ENCODE measurements at places on chromosomes 12 and 14.

- no peak for DNase-seq
Measured at GRCh38 chr12:75270157-75270556, 60.0 kb downstream of the CAPS2 start.

GRCh38 chr12:1518591-1519516, 75.5 kb downstream of the FBXL14 start:
- no peak for DNase-seq

DNA sequence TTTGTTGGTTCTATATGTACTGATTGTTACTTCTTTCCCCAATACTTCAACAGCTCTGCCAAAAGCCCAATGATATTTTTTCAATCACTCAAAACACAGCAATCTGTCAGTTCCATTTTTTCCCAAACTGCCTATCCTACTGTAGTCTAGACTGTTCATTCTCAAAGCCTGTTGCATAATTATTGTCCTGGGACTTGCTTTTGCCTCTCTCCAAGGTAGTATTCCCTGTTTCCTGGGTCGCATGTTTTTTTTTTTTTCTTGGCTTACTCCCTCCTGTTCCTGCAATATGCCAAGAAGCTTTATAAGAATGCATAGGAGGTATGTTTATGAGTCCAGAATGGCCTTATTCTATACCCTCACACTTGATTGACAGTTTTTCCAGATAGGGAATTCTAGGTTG, 19.9 kb upstream of the CCNT1 start:
- DNase-seq, result no peak

DNA sequence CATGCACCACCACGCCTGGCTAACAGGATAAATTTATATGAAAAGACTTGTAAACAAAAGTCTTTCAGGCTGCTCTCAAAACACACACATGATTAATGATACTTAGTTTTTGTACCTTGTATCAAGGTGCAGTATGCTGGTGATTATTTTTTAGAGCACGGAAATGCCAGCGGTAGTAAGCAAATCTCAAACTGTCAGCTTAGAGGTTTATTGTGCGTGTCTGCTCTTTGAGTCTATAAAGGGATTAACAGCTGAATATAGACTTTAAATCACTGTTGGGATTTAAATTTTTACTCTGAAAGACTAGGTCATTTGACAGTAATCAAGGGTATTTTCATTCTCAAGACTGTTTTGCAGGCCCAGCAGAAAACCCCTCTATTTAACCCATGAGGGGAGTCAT, 50.5 kb downstream of the PLEKHA5 start:
- no peak for DNase-seq

DNA sequence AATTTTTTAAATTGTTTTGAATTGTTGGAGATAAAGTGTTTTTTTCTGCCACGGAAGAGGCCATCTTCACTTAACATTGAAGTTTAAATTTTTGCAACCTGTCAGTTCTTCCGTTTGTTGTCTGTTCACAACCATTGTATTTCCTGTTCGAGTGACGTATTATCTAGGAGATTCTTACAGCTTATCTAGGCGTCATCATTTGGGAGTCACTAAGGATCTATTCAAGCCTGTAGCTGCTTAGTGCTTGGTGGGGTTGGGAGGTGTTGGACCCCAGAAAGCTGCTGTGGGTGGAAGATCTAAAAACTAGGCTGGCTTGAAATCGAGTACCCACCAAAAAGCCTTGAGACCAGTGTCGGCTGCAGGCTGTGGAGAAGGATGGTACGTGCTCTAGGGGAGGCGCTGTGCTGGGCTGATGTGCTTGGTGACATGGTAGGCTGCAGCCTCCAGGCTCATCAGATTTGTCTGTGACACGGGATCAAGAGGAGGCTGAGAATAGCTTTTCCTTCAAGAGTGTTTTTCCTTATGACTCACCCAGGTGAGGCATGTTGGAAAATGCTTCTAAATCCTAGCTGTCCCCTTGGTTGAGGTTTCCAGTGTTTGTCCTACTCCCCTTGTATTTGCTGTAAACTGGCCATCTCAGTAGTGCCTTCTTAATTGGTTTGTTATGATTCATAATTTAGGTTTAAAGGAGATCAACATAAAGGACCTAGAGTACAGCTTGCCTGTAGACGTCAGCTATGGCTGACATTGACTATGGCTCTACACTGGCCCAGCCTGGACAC, 57.8 kb downstream of the ATG14 start:
- no peak for DNase-seq

DNA sequence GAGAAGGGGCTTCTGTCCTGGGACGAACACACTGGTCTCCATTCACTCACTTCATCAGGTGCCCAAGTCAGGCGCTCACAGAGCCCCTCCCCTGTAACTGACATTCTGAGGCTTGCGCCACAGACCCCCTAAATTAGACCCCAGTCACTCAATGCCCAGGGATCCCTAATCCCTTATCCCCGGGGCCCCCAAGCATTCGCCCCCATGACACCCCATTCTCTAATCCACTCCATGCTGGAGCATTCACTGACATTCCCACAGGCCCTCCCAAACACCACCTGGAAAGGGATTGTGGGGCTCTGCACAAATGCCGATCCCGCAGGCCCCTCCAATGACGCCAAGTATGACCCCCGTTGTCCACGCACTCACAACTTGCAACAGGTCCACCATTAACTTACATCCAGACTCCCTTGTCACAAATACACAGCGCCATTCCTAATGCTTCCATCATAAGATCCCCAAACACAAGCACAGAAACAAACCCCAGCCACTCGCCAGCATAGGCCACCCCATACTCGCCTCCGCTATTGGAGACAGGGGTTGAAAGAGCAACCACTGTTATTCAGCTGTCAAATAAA, 1.5 kb downstream of the ZNF605 start:
- no peak for DNase-seq

DNA sequence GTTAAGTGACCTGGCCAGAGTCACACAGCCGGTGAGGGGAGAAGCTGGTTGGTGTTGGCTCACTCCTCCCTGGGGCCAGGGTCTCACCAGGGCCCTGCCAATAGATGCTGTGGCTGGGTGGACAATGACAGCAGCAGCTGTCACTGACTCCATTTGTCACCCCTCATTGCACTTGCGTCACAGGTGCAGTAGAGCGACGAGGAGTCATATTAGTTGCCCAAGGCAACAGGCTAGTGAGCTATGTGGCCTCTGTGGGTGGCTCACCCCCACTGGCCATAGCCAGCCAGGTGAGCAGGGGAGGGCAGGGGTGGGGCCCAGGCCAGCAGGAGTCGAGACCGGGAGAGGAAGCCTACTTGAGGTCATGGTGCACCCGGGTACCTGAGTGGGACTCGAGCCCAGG, 9.7 kb downstream of the SLC25A47 start:
- DNase-seq, result no peak

DNA sequence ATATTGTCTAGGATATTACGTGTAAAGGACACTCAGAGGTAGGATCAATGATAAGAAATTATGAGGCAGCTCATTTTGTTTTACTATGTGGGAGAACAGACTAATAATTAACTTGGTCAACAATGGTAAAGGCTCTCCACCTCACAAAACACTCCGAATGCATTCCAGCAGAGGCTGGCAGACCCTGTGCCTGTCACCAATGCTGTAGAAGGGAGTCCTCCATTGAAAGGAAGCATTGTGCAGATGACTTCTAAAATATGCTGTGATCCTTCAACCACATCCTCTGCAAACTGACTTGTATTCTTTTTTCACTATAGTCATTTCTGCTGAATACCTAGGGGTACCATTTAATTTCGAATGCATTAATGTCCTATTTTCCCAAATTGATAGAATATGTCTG, 119.6 kb upstream of the EEA1 start:
- DNase-seq, result no peak

DNA sequence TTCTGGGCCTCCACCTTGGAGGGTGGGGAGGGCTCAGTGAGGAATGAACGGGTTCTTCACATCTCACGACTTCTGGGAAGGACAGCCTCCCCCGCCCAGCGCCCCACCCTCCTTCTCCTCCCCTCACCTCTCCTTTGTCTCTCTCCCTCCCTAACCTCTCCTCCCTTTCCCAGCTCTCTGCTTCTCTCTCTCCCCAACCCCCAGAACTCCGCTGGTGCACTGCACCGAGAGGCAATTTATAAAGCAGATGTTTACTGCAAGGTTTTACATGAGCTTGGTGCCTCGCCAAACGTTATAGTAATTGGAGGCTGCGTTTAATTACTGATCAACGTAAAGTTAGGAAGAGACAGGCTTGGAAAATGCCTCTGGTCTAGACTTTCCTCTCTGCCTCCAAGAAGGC, 42.9 kb upstream of the FAM222A start:
- DNase-seq, result no peak

- no peak for DNase-seq
Measured at GRCh38 chr12:109926016-109926415, 25.9 kb downstream of the TCHP start.

DNA sequence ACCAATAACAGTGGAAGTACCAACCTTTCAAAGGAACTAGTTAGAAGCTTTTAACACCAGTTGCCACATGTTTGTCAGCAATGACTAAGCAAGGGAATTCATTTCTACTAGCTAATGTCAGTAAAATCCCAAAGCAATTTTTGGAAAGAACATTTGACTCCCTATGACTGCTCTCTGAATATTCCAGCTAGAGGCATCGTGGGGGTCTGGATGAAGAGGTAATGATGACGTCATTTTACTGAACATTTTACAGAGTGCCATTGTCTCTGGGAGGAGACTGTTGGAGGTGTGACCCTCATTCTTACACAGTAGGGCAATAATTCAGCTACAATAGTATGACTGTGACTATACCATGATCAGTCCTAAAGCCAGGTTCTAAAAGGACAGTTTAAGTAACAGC, 204.8 kb downstream of the ITPR2 start:
- no peak for DNase-seq

DNA sequence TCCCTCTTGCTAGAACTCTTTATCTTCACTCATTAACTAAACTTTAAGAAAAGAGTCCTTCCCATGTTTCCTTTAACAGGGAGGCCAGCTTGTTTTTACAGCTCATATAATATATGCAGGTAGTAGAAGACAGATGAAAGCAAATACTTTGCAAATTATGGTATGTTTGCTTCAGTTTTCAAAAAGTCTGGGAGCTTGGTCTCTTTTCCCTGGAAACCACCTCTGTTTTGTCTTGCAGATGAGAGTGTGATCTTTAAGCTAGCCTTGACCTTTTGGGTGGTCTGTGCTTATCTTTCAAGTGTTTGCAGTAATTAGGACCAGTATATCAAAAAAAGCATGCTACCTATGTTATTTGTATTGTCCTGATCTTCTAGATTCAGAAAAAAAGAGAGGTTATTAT, 62.7 kb downstream of the ERC1 start:
- DNase-seq, result no peak

DNA sequence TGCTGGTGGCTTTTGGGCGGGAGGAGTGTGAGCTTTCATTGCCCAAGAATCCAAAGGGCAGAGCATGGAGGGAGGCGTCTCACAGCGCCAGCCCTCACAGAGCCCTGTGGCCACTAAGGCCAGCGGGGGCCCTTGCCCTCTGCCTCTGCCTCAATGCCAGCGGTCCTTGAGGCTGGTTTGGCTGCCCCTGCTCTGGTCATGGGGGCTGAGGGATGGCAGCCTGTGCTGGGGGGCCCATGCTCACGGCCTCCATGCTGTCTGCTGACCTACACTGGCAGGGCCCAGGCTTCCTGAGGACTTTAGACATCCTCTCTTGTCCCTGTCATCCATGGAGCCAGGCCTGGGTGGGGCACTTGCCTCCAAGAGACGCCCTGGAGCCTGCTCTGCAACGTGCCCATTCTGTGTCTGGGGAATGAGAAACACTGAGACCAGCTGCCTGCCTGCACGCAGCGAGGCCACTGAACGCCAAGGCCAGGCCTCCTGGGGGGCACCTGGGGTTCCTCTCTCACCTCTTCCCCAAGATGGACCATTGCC, 143.4 kb downstream of the KIF26A start:
- DNase-seq, result no peak

DNA sequence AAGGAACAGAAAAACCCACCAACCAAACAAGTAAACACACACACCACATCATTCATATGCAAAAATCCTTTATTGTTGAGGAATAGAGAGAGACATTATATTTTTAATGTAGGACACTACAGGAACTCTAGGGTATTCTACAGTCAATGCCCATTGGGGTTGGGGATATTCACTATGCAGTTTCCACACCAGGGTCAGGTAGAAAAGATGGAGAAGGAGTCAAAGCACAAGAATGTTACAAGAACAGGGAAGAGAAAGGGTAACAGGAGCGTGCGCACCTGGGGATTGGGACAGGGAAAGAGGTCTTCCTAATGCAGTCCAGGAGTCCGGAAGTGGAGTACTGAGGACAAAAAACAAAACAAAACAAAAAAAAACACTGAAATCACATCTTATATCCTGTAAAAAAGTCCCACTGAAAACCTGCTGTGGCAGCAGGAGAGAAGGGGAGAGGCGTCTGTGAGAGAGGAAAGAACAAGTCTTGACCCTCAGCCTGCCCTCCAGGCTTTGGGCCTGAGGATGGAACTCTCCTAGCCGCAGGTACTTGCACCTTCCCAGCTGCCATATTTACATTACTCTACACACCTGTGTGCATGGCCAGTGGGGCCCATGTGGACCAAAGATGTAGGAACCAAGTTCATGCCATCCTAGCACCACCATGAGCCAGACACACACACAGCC, 3.7 kb upstream of the ZBTB39 start:
- no peak for DNase-seq

- DNase-seq, result no peak
Measured at GRCh38 chr14:22159957-22160356, 429.1 kb downstream of the DAD1 start.

- no peak for DNase-seq
Measured at GRCh38 chr12:52798671-52799504, 3.0 kb upstream of the KRT3 start.

DNA sequence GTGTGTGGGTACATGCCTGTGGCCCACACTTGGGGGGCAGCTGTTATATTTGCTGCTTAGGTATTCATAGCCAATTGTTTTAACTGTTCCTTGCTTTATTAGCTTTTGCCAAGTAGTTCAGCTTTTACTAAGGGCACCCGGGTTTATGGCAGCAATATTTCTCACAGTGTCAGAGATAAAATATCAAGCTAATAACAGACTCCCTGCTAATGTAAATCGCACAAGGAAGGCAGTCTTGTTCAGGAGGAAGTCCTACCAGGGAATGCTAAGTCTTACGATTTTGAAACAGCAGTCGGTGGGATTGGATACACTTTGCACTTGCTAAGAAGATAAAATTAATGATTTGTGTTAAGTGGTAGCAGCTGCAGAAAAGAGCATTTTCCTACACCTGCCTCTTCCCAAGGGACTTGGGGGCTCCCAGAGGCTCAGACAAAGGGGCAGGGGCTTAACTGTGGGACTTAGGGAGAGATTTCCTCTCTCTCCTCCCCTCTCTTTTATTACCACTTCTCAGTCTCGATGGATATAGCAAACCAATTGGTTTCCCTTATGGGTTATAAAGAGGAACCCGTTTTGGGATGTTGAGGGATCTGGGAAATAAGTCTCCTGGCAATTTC, 175.1 kb downstream of the NRXN3 start:
- no peak for DNase-seq

All from stimulated activated CD8-positive, alpha-beta memory T cell treated with anti-CD3 and anti-CD28 coated beads, Interleukin-4, amount 100 ng/mL, for 48 hours (primary cell).